ENCODE measurements at places on chromosomes 2 and 18.

- DNase-seq, result no peak
Observed at GRCh38 chr18:57311472-57311871, 40.9 kb upstream of the ST8SIA3 start.

- no peak for DNase-seq
Observed at GRCh38 chr2:147110317-147110716, 734.5 kb upstream of the ACVR2A start.

DNA sequence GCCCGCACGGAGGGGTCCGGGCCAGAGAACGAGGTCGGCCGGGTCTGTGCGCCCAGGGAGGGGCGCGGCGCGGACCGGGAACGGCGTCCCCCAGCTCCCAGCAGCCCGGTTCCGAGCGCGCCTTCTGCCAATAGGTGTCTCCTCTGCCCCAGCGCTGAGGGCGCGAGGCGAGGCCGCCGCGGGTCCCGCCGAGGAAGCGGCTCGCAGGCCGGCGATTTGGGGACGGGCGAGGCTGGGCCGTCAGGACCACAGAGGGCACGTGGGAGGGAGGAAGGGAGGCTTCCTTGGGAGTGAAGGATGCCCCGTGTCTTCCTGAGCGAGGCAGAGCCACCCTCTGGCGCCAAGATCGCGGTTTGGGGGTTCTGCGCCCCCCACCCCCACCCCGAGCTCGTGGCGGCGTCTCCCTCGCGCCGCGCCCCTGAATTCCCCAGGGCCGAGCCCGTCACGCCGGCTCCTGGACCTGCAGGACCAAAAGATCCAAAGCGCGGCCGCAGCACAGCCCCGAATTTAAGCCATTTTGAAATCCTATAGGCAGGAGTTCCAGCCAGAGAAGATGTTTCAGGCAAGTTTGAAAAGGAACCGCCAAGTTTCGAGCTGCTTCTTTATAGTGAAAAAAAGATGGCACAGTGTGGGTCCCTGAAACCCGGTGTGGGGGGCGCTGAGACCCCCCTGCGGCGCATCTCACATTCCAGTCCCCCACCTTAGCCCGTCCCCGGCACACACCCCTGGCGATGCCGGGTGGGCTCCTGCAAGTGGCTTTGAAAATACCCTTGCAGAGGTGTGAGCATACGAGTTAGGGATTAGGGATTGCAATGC is 909 bp downstream of the NFATC1 start:
- DNase-seq, result peak; percentile 43

DNA sequence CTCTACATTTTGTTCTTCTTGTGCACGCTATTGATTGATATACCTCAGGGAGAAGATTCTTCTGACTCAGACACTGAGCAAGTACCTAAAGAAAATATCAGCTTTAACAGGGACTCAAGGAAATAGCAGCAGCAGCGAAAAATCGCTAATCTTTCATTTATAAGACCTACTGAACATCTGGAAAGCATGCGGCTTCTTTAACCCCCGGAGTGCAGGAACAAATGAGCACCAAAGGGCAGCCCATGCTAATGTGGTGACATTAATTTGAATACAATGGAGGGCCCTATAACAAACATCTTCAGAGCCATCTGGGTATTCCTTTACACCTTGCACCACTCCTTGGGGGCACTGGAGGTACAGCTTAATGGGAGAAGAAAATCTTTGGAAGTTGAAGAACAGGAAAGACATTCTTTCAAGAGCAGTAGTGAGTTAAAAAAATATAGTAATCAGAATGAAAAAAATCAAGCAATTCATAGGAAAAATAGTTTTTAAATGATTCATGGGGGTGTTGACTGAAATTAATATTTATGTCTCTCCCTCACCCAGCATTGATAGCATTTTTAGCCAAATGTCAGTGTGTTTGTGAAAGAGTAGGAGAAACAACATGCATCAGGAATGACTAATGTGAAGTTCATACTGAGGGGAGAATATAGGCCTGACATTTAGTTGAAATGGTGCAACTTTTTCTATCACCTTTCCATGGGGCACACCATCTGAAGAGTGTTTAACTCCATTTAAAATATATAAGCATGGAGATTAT is 281.7 kb downstream of the HRH4 start:
- DNase-seq, result no peak

DNA sequence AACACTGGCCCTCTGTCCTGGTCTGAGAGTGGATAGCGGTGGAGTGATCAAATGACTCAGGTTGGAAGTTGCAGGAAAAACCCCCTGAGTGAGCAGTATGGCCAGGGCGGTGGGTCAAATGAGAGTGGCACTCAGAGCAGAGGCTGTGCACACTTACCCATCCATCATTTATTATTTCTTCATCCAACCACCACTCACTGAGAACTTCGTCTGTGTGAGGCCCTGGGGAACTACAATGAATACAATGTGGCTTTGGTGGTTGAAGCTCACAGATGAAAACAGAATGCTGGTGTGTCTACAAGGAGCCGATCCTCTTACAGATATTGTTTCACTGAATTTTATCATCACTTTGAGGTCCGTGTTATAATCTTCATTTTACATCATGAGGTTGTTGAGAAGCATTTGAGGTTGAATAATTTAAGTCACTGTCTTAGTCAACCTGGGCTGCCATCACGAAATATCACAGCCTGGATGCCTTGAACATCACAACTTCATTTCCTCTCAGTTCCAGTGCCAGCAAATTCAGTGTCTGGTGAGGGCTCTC is 73.4 kb upstream of the ID2 start:
- no peak for DNase-seq

DNA sequence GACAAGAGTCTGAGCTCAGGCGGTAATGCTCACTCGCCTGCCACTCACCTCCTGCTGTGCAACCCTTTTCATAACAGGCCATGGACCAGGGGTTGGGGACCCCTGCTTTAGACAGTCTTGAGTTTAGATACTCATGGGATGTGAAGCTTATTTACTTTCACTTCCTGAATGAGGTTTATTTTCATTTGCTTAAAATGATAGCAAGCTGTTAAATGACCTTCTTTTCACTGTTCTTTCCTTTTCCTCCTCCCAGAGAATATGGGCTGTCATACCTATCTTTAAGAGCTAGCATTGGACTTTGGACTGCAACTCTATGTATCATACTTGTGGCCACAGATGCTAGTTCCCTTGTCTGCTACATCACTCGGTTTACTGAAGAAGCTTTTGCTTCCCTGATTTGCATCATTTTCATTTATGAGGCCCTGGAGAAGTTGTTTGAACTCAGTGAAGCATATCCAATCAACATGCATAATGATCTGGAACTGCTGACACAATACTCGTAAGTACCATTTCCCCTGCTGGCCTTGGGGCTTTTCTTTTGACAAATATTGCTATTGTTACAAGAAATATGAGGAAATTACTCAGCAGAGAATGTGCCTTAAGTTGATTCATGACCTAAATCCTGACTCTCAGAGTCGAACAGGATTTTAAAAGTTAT is 168.5 kb downstream of the DPP4 start:
- no peak for DNase-seq

DNA sequence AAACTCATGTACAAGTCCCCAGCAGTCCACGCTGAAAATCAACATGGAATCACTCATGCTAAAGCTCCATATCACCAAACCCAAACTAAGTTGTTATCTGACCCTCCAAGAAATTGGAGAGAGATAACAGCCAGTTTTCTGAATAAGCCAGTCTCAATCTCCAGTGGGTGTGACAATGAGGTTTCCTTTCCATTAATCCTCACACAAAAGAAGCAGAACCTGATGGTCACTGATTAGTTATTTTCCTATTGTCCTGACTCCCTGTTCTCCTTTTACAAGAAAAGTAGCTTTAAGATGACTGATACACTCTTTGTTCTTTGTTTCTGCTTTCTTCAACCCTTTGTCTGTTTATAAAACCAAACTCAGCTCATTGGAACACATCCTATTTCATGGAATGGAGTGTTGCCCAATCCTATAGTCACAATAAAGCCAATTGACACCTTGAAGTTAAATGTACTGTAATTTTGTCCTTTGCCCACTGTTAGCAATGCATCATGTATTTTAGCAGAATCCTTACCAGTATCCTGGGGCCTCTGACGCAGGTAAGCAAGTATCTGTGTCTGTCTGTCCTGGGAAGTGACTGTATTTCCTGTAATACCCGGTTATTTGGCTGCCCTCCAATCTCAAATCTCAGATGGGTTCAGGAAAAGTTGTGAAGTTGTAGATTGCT is 30.6 kb upstream of the SH3RF3 start:
- no peak for DNase-seq

- DNase-seq, result peak; percentile 30
Observed at GRCh38 chr18:13436576-13436975, 218.0 kb downstream of the LDLRAD4 start.

All from CD4-positive, alpha-beta T cell (primary cell).